ENCODE measurements at places on chromosomes 11 and 22. TPM values are rescaled to one million over a fixed set of nuclear protein-coding genes. Genes with fewer than 3 reads are reported as not detected.

The PSMA1 gene
- 143 TPM for total RNA-seq

The SLC22A6 gene
- total RNA-seq: not detected

The GPHA2 gene
- not detected for total RNA-seq

The OR4A16 gene
- not detected for total RNA-seq

The ZNF280A gene
- total RNA-seq: 3.5 TPM

The APOBEC3C gene
- total RNA-seq: 28.4 TPM

The RAG2 gene
- total RNA-seq: not detected

The GTPBP1 gene
- 7.6 TPM for total RNA-seq

The LRRN4CL gene
- 0.07 TPM for total RNA-seq

The STK33 gene
- 4.0 TPM for total RNA-seq

The CALCA gene
- total RNA-seq: 0.09 TPM

The ANKK1 gene
- total RNA-seq: 0.07 TPM

The PHLDB1 gene
- total RNA-seq: 10.0 TPM

The OR51I1 gene
- not detected for total RNA-seq

The RBMXL2 gene
- not detected for total RNA-seq

All from A549 treated with RU486 at 1 μM for 4 hours (cell line).